ENCODE measurements at places on chromosomes 1 and 21.

DNA sequence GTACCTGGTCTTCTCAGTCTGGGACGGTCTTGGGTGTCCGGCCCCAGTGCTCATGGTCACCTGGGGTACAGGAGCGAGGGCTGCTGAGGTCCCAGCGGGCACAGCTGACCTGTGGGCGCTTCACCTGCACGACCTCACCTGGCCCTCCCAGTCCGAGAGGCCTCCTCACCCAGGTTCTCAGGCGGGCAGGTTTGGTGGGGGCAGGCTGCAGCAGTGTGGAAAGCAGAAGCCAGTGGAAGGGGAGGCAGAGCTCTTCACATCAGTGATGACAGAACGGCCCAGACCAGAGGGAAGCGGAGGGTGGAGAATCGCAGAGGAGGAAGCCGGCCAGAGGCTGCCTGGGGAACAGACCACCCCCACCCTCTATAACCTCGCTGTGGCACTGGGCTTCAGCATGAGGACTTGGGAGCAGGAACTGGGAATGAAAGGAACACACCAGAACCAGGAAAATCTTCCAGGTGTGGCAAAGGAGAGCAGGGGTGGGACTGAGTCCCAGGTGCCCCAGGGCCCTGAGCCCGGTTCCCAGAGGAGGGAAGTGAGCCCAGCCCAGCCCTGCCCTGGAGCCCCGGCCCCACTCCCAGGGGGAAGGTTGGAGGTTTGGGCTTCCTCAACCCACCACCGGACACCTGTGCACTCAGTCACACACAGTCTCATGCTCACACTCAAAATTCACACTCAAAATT lies 265.2 kb upstream of the VAMP3 start:
- no peak for DNase-seq

- DNase-seq, result no peak
Observed at GRCh38 chr1:155272466-155273342, 600 bp downstream of the CLK2 start.

- DNase-seq, result no peak
Observed at GRCh38 chr1:203524152-203524551, 30.2 kb downstream of the OPTC start.

DNA sequence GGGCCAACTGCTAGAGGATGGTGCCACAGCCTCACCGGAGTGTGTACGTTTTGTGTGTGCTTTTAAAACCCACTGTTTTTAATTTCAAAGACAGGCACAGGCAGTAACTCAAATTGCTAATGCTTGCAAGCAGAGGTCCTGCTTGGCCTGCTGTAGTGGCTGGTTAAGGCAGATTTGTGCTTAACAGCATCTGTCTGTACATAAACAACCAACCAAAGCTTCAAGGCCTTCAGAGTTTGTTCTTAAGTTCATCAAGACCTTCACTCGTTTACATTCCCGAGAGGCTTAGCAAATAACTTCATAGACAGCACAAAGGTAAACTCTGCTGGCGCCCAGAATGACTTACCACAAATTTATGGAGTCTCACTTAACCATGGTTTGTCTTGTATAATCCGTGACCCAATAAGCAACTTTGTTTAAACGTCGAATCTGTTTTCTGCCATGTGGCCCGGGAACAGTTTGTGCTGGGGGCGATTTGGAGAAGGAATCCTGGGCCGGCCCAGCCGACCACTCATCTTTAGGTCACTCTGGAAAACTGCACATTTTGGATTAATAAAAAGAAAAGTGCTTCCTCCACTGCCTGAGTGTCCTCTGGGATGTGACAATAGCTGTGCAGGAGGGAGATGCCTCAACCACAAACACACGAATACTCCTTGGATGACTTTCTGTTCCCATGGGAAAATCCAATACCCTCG lies 58.1 kb downstream of the CAPZB start:
- DNase-seq, result no peak

DNA sequence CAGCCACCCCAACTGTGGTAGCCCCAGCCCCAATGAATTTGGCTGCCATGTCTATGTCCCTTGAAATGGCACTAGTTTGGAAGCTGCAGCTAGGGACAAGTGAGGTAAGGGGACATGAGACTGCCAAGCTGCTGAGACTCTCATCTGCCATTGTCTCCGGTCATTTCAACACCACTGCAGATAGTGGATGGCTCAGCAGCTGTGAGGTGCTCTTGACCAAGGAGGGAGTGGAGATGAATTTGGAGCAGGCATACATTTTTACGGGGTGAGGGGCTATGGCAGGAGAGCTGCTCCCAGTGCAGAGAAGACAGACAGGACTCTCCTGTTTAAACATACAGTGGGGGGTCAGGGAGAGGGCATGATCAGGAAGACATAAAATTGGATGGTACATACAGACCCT lies 315.5 kb upstream of the CAMK1G start:
- DNase-seq, result no peak

DNA sequence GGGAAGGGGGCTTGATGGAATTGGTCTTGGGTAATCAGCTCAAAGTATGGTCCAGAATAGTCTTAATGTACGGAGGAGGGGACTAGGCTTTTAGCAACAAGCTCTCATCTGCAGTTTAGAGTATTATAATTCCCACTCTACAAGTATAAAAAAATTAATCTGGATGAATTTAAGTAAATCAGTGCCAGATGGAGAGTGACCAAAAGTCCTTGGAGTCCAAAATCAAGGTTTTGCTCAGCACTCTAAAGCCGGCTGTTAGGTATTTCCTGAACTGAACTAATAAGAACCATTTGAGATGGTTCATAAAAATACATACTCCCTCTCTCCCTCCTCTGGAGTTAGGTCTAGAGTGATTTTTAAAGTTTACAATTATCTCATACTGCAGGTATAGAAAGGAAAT lies 23.7 kb downstream of the GLUL start:
- DNase-seq, result no peak

- DNase-seq, result no peak
Observed at GRCh38 chr1:119080586-119080985, 59.9 kb downstream of the WARS2 start.

DNA sequence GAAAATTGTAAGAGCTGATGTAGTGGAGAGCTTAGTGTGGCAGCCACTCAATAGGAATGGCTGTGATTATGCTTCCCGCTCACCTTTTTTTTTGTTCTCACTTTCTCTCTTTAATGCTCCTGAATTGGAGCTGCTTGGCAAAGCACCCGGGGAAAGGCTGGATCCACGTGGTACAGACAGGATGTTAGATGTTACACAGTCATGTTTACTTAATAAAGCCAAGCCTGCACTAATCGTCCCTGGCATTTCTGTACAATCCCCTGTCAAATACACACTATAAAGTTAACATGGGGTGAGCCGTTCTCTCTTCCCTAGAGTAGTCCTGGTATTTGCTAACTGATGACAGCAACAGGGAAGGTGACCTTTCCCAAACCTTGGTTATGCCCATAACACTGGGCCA lies 187.8 kb downstream of the ZSCAN20 start:
- DNase-seq, result no peak

DNA sequence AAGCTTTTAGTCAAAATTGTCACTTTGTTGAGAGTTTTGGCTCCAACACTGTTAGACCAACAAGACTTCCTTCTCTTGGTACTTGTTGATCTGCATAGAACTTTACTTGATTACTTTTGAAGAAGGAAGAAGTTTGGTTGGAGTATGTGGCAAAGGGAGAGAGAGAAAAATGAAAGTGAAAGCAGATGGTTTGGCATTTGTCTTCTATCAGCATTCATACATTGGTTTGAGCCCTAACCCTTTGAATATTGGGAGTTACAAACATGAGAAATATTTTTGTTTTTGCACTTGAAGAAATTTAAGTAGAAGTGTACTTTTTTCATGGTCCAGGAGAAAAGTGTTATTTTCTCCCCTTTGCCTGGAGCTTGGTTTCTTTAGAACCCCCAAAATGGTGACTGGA lies 169.8 kb downstream of the ADGRL4 start:
- no peak for DNase-seq

GRCh38 chr21:35819134-35819533 lies 241.2 kb downstream of the SETD4 start:
- no peak for DNase-seq

Data from activated T-helper 1 cell treated with anti-CD3 and anti-CD28 coated beads, Interleukin-2, amount 50 U/mL, for 16 hours (primary cell).